NCI-H1048 (cell line): ENCODE measurements at places on chromosomes 12 and 14.

- no peak for DNase-seq
Observed at GRCh38 chr12:11555743-11556625, 93.5 kb upstream of the ETV6 start.

DNA sequence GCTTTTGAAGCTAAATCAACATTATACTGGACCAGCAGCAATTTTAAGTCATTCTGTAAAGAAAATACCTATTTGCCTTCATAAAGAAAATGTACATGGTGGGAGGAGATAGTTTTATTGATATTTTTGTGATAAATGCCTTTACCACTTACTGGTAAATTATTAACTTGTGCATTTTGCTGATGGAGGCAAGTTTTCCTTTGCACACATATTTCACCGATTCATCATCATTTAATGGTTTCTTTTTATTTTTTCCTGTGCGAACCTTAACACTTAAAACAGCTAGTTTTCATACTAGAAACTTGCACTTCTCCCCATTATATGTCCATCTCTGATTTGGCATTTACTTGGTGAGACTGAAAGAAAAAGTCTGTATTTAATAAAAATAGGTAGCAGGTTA, 239.3 kb downstream of the TRHDE start:
- no peak for DNase-seq

- peak; percentile 16 for DNase-seq
Observed at GRCh38 chr12:74537126-74537706, 419 bp upstream of the ATXN7L3B start.

DNA sequence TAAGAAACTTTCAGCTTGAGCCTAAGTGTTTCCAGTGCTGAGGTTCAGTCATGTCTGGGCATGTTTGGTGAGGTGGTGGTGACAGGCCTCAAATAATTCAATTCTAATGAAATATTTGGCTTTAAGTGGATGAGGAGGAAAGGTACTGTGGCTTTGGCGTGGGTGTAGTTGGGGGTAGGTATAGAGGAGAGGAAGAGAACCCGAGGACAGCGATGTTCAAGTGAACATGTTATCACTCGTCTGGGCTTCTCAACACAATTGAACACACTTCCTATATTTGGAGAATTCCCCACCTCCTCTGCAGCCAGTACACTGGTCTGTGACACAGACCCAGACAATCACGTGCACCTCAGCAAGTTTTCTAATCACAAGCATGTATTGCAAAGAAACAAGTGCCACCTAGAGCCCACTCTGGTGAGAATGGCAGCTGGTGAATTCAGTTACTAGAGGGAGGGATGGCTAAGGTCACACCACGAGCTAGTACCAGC, 53.0 kb downstream of the IFNG-AS1 start:
- no peak for DNase-seq

DNA sequence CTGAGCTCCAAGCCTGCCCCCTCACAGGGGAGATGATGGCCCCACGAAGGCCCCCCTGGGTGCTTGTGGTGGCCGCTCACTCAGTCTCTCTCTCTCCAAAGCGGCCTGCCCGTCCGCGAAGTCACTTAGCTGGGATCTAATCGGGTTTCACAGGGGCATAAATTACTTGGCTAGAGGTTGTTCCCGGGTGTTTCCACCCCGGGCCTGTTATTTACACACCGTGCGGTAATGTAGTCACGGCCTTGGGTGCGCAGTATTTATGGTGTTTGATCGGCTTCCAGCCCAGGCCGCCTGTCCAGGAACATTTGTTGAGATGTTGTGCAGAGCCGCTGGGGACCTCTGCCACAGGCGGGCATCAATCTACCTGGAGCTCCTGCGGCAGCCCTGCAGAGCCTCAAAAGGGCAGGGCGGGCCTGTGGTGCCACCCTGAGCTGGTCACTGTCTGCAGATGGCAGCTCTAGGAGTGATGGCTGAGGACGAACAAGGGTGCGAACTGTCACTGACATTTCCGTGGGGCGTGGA, 91.2 kb downstream of the KIF26A start:
- no peak for DNase-seq

DNA sequence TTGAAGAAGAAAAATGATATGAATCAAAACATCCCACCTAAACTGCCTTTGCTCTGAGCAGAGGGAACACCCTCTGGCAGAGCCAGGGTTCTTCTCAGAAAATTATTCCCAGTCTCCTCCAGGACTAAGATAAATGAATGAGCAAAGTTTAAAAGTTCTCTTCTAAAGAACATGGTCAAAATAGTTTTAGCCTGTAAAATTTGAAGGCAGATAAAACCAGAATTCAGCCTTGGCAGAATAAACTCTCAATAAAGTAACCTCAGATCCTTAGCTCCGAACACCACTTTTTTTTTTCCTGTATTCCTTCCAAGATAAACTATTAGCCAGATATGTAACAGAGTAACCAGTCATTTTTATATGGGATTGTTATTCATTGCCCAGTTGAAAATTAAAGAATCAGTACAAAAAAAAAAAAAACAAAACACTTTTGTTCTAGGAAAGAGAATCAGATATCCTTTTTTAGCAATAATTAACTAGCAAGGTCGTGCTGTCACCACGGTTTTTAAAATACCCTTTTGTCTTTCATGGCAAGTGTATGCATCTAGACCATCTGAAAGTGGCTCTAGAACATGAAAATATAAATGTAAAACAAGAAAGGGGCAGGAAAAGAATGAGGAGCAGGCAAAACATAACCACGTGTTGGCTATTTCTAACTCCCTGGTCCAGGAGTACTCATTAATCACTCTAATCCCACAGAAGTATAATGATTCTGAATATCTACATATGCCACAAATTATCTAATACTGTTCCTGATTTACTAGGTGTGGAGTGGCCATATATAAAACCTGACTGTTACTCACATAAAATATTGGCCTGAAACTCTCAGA, 60.8 kb downstream of the CAPZA3 start:
- DNase-seq = no peak

- no peak for DNase-seq
Observed at GRCh38 chr12:51973560-51973959, 22.1 kb downstream of the ACVR1B start.

DNA sequence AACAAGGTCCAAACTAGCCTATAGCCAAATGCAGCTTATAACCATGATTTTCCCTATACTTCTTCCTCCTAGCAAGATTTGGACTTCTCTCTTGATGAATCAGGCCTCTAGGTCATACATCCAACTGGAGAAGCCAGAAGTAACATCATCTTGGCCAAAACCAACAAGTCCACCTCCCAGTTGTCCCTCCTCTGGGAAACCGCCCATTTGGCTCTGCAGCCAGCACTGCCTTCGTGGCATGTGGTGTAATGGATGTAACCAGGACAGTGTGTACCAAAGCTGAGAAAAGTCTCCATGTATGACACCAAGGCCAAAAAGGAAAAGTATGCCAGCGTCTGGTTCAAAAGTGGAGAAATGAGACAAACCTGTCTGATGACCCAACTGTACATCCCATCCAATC, 59.3 kb upstream of the VASH1 start:
- no peak for DNase-seq

- no peak for DNase-seq
Observed at GRCh38 chr12:614411-614970, 48.8 kb downstream of the NINJ2 start.

- DNase-seq = no peak
Observed at GRCh38 chr12:116959845-116960514, 49.2 kb downstream of the FBXW8 start.

GRCh38 chr14:57378661-57379060, 11.7 kb upstream of the NAA30 start:
- DNase-seq = no peak

DNA sequence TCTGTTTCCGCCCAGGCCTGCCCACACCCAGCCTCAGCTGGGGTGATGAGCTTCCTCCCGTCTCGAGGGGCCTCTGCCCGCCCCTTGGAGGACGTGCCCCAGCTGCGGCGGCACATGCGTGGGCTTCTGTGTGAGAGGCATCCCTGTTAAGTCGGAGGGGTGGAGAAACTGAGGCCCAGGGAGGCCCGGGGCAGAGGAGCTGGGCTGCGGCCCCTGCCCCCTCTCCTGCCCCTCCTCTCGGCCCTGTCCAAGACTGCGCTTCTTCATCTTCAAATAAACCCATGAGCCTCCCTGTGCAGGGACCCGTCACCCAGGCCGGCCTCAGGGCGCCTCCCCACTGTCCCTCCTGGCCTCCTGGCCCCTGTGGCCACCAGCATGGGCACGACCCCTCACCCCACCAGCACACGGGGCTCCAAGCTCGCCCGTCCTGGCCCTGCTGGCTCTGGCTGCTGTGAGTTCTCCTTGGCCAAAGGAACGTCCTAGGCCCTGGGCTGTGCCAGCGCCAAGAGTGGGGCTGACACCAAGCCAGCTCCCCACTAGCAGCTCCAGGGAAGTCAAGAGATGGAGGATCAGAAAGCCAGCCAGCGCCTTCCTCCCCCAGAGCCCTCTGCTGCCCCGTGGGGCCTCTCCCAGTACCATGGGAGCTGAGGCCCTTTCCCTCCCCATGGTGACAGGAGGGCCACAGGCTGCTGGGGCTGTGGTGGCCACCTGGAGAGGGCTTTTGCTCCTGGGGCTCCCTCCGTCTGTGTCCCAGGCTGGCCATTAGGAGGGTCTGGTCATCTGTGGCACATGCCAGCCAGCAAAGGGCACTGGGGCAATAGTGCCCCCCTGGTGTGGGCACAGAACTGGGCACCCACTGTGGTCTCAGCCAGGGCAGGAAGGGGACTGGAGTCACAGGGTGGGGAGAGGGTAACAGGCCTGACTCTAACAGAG, 180.4 kb downstream of the KIF26A start:
- DNase-seq = no peak

GRCh38 chr14:106308839-106309389, 782.5 kb downstream of the TMEM121 start:
- DNase-seq = no peak

- DNase-seq = no peak
Observed at GRCh38 chr14:68403191-68404145, 389.4 kb downstream of the ZFP36L1 start.

DNA sequence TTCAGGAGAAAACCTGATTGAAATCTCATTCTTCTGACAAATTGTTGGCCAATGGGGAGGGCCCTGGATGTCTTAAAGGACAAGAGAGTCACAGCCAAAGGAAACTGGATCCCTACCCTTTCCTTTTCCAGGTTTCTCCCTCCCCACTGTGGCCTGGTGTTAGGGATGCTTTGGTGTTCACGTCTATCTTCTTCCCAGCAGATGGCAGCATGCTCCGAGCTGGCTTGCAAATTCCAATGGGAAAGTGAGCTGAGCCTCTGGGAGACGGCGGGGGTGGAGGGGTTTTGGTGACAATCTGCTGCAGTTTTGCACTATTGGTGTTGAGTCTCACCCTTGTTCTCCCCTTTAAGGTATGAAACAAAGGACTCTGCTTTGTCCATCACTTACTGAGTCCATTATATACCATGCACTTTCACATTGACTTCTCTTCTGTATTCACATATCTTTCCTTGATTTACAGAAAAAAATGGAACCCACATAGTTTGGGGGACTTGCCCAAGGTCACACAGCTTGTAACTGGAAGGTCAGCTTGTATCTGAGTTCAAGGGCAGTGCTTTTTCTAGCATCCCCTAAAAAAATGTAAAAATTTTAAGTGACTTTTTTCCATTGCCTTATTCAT, 39.3 kb downstream of the CCDC177 start:
- DNase-seq = no peak

DNA sequence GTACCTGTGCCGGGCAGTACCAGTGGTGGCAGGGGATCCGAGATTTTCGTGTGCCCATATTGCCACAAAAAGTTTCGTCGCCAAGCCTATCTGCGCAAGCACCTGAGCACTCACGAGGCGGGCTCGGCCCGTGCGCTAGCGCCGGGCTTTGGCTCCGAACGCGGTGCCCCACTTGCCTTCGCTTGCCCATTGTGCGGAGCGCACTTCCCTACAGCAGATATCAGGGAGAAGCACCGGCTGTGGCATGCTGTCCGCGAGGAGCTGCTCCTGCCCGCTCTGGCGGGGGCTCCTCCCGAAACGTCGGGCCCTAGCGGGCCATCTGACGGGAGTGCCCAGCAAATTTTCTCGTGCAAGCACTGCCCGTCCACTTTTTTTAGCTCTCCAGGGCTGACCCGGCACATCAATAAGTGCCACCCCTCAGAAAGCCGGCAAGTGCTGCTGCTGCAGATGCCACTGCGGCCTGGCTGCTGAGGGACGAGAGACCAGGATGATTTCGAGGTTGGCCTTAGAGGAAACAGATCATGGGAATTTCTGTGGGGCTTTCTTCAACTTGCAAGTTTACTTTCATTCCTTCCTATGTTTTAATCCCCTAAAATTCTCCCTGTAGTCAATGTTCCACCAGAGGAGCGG, 1.6 kb downstream of the INSM2 start:
- no peak for DNase-seq

- no peak for DNase-seq
Observed at GRCh38 chr12:104719700-104720338, 238.3 kb downstream of the SLC41A2 start.

GRCh38 chr14:106737021-106737420, 1210.6 kb downstream of the TMEM121 start:
- DNase-seq = no peak

DNA sequence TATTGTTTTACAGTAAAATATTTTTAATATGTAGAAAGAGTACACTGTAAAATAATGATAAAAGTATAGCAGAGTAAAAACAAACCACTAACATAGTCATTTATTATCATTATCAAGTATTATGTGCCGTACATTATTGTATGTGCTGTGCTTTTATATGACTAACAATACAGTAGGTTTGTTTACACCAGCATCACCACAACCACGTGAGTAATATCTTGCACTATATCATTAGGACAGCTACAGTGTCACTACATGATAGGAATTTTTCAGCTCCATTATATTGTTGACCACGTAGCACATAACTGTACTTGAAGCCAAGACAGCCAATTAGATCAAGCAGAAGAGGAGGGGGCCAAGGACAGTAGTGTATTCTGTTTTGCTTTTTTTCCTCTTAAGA, 415.4 kb downstream of the RAD51B start:
- no peak for DNase-seq

- DNase-seq = no peak
Observed at GRCh38 chr12:132305991-132306884, 23.2 kb downstream of the GALNT9 start.

DNA sequence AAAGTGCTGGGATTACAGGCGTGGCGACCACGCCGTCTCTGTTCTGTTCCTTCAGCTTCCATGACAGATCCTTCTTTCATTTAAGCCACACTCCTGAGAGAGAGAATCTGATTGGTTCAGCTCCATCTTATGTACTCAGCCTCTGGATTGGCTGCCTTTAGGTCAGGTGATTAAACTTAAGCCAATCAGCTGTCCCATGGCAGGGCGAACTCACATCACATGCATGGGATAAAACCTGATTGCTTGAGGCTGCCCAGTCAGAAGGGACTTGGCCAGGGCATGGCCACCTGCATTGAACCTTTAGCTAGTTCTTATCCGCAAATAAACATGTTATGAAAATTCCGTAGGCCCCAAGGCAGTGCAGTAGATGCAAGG, 274.2 kb downstream of the SUDS3 start:
- DNase-seq = no peak

- no peak for DNase-seq
Observed at GRCh38 chr14:94685681-94686485, 73.7 kb downstream of the SERPINA3 start.

GRCh38 chr12:68495336-68496070, 115.2 kb upstream of the RAP1B start:
- DNase-seq = no peak

DNA sequence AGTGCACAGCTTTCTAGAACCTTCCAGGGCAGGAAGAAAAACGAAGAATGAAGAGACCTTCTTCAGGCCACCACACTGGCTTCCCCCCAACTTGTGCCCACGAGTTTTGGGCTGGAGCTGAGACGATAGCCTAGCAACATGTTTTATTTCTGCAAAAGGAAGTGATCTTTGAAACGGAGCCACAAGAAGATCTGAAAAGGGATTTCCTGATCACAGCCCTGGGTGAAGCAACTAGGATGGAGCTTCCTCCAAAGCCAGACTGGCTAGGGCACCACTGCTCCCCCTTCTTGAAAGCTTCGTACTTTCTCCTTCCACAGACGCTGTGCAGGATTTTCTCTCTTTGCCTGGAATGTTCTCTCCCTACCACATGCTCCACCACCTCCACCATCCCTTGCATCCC, 418.3 kb downstream of the MED13L start:
- DNase-seq = no peak
